COR-L47 (cell line): ENCODE measurements at places on chromosomes 7 and 10.

- DNase-seq: no peak
Observed at GRCh38 chr10:100333661-100334440, 3.8 kb upstream of the PKD2L1 start.

DNA sequence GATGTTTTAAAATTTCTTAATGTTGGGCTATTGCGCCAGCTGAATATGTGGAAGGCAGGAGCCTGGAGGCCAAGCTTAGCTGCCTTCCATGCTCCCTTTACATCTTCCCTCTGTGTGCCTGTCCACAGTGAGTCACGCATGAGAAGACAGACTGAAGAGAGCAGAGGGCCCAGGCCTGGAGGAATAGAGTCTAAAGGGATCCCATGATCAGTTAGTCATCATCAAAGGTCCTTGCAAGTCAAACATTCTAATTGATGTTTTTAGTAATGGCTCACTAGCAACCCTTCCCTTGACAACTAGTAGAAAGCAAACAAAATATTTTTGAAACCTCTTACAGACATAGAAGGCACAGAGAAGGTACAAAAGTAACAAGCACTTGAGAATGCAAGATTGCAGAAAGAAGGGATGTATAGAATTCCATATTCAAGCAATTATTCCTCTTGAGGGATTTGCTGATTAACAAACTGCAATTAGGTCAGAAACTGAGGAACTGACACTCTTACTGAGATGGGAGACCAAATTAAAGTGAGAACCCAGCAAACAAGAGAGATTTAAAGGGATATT lies 30.7 kb upstream of the APBB1IP start:
- DNase-seq: no peak

DNA sequence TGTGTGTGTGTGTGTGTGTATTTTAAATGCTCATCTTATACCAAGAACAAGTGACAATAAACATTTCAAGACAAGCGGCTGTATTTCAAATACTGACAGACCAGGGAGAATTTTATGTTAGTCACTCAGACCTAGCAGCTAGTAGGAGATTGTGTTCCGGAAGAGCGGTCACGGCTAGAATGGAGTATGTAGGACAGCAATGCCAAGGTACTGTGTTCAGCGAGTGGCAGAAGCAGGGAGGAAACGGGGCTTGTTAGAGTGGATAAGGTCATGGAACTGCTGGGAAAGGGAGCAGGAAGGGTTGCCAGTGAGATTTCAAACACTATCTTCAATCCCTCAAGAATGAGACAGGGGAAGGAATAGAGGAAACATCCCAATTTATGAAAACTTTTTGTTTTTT lies 260.5 kb upstream of the PITRM1 start:
- no peak for DNase-seq

GRCh38 chr7:30846378-30846777 lies 65.3 kb upstream of the AQP1 start:
- no peak for DNase-seq

- no peak for DNase-seq
Observed at GRCh38 chr7:102395592-102395872, 631 bp upstream of the PRKRIP1 start.

GRCh38 chr7:13990319-13990983 lies 985 bp upstream of the ETV1 start:
- peak; percentile 74 for DNase-seq

GRCh38 chr10:30463944-30464451 lies 30.0 kb downstream of the MAP3K8 start:
- DNase-seq: no peak

GRCh38 chr10:75542084-75542483 lies 110.7 kb downstream of the LRMDA start:
- DNase-seq: no peak

- DNase-seq: no peak
Observed at GRCh38 chr7:72292794-72293193, 119.3 kb downstream of the CALN1 start.

- DNase-seq: no peak
Observed at GRCh38 chr10:132518572-132519381, 18.8 kb upstream of the INPP5A start.

- no peak for DNase-seq
Observed at GRCh38 chr10:118173296-118173695, 126.6 kb upstream of the RAB11FIP2 start.

DNA sequence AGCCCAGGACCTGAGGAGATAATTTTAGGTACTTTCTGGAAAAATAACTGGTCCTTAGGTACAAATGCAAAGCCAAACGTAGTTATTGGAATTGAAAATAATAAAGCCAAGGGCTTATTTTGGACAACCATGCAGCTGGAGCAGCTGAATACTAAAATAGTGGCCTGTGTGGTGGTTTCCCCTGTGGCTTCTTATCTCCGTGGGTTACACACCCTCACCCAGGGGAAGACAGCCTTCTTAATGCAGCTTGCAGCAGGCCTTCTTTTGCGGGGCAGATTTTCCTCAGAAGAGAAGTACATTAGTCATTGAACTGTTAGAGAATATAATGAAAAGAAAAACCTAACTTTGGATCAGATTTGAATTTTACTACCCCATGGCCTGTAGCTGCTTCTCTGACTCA lies 133.5 kb downstream of the ST7 start:
- DNase-seq: no peak

GRCh38 chr10:129605986-129606518 lies 139.0 kb downstream of the MGMT start:
- no peak for DNase-seq

GRCh38 chr7:76122516-76123239 lies 74.8 kb downstream of the MDH2 start:
- DNase-seq: no peak

- no peak for DNase-seq
Observed at GRCh38 chr7:144529269-144529926, 125.9 kb upstream of the NOBOX start.

- no peak for DNase-seq
Observed at GRCh38 chr10:120286280-120286679, 170.7 kb upstream of the PLPP4 start.

- no peak for DNase-seq
Observed at GRCh38 chr10:125201791-125202622, 41.6 kb upstream of the CTBP2 start.

- DNase-seq: no peak
Observed at GRCh38 chr7:46357290-46357689, 436.2 kb upstream of the IGFBP3 start.

- no peak for DNase-seq
Observed at GRCh38 chr7:43480581-43480980, 102.3 kb upstream of the STK17A start.

DNA sequence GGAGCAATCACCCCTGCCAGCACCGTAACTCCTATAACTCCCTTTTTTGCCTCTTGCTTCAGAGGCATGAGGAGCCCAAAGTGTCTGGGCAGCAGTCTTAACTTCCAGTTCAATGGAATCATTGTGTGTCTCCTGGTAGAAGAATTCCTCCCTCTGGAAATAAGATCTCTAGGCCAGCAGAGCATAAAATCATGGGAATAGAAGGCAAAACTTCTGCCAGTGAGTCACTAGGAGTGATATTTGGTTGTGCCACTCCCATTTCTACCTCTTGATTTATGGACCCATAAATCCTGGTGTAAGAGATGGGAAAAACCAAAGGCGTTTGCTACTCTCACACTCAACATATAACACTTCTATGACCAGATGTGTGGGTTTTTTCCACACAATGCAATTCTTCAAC lies 104.9 kb upstream of the FAM180A start:
- DNase-seq: no peak

DNA sequence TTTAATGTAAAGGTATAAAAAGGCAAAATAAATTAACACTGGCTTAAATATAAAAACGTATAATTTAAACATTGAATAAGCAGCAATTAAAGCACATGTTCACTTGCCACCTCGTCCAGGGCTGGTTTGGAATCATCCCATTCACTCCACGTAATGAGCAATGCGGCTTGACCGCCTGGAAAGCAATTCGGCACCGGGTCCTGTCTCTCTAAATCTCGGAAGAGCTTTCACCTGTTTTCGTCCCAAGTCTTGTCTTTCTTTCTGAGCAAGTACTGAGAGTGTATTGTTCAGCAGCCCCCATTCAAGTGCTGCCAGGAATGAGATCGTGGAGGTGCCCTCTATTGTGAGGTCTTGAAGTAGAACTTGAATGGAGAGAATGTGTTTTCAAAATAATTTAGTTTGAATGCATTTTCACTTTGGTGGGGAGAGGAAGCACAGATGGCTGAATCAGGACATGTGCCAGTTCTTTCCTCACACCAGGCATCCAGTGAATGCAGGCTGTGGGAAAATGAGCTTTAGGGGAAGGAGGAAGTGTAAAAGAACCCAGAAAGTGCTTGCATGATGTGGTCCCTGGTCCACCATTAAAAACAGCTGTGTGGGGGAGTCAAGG lies 515.2 kb downstream of the REEP3 start:
- no peak for DNase-seq

DNA sequence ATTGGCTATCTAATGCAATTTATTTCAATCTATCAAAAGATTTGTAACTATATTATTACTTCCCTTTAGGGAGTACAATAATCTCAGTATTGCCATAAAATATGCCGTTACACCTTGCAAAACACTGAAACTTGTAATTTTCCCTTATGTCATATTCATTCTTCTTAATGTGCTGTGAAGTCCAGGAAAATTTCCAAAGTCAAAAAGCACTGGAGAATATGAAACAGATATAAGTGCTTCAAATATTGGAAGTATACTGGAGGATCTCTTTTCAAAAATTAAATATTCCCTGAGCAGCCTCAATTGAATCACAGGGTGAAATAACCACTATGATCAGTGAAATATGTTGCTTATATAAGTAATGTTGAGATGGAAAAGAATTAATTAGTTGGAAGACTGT lies 356.0 kb downstream of the PPP1R3A start:
- no peak for DNase-seq

GRCh38 chr7:4549681-4550080 lies 132.4 kb upstream of the FOXK1 start:
- no peak for DNase-seq

DNA sequence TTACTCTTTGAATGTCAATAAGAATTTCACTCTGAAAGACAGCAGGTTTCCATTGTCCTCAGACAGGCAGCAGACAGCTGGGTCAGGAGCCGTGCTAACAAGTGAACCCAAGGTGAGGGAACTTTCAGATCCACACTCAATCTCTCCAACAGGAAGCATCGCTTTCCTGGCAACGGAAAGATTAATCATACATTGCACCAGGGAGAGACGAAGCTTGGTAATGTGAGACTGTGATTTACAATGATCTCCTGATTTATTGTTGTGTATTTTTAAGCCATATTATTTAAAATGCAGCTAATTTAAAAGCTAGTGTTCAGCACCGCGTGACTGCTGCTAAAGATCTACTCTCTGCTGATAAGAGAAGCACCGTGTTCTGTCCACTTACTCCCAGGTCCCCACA lies 17.5 kb upstream of the NOM1 start:
- DNase-seq: peak; percentile 59

- DNase-seq: no peak
Observed at GRCh38 chr7:44793919-44794318, 2.6 kb upstream of the PPIA start.

DNA sequence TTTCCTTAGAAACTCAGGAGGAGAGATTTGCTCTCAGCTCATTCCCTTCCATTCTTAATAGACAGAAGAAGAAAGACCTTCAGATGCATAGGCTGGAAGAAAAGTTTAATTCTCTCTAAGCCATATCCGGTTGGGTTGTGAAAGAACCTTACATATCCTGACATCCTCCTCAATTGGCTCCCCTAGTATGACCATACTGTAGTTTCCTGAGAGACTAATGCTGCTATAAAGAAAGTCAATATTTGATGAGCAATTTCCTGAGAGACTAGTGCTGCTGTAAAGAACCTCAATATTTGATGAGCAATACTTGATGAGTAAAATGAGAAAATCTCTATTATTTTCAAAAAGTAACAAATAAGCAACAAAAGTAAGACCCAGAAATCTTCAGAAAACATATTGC lies 888.5 kb upstream of the SORCS1 start:
- no peak for DNase-seq

GRCh38 chr10:13734151-13734550 lies 147.4 kb downstream of the PRPF18 start:
- DNase-seq: no peak

DNA sequence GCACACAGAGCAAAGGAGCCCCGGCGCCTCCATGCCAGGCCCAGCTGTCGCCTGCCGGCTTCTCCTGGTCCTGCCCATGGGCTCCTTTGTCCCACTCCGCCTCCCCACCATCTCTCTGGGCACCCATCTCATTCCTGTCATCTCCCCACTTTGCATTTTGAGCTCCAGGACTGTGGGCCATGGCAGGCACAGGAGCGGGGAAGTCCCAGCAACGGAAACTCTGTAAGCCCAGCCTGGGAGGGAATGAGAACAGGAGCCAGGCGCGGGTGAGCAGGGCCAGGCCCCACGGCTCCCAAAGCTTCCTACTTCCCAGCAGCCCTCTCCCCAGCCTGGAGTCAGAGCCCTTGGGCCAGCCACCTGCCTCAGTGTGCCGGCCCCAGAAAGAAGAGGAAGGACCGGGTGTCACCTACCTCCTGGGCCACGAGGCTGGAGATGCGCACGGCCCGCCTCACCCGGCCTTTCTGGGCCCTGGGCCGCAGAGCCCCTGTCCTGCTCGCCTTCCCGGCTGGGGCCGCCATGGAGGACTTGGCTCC lies 23.1 kb downstream of the KCNH2 start:
- no peak for DNase-seq

- DNase-seq: no peak
Observed at GRCh38 chr10:6204063-6204340, 1.3 kb downstream of the PFKFB3 start.

DNA sequence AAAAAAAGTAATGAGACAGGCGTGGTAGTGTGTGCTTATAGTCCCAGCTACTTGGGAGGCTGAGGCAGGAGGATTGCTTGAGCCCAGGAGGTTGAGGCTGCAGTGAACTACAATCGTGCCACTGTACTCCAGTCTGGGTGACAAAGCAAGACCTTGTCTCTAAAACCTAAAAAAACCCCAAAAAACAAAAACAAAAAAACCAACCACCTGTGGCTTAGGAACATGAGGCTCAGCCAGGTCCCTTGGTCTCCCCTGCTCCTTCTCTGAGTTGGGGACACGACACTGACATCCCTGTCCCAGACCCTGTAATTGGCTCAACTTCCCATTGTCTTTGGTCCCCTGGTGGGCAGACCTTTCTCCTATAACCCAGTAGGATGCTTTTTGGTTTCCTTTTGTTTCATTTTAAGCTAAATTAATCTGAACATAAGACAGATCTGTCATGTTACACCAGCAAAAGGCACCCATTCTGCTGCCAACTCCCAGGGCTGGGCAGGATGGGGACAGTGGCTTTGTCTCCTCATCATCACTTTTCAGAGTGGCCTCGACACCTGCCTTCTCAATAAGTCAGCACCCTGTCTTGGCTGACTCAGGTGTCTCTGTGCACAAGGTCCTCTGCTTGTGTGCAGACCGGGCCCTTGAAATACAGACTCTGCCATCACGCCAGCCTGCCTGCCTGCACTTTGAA lies 74.4 kb downstream of the MYL10 start:
- DNase-seq: no peak

- no peak for DNase-seq
Observed at GRCh38 chr7:12239806-12240205, 28.7 kb downstream of the TMEM106B start.

GRCh38 chr10:114376523-114376922 lies 27.8 kb downstream of the AFAP1L2 start:
- DNase-seq: no peak
